Stimulated activated CD8-positive, alpha-beta memory T cell treated with anti-CD3 and anti-CD28 coated beads, Interleukin-4, amount 100 ng/mL, for 4 hours (primary cell): ENCODE measurements at places on chromosomes 3 and 15.

GRCh38 chr15:53831907-53832770 lies 72.7 kb upstream of the WDR72 start:
- DNase-seq, result no peak

DNA sequence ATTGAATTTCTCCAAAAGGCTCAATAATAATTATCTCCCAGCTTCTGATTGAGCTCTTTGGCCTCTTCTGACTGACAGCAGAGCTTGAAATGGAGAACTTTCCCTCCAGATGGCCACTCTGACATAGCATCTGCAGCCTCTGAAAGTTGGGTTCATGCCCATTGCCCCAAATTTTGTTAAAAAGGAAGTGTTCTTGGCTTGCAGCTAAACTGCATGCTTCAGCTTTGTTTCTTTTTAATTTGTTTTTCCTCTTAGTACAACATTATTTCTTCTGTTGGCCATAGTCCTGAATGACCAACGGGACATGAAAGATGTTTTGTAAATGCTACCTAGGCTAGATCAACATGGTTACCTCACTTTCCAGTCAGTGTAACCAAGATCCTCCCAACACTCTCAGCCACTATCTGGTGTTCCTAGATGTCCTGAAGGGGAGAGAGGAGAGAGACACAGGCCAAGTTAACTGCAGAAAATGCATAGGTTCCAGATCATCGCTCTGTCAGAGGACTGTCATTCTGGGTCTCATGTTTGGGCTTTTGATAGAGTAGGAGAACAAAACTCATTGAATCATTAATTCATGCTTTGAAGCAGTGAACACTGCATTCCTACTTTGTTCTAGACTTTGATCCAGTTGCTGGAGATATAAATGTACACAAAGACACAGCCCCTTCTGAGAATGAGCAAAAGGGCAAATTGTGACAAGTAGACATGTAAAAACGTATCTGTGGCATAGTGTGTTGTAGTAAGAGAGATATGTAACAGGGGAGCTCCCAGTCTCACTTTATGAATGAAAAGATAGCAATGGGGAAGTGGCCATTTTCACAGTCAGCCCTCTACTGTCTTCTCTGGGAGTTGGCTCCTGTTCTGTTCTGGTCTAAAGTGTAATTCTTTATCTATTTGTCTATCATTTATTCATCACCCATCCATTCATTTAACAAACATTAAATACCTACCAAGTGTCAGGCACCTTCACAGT lies 156.2 kb downstream of the ZNF621 start:
- no peak for DNase-seq

- no peak for DNase-seq
Measured at GRCh38 chr15:85821545-85821944, 26.8 kb upstream of the KLHL25 start.

DNA sequence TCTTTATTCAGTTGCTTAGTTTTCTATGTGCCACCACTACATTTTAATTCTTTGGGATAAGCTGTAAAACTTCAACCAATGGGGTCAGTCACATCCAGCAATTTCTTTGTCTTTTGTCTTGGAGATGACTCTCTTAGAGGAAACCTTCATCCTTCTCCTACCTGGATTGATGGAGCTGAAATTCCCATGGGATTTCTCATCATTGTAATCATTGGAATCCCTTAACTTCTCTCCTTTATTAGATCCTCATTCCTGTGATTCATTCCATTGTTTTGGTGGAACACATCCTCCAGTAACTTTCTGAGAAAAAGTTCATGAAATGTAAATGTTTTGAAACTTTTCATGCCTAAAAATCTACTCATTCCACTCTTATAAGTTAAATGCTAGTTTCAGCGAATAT lies 9.6 kb upstream of the PLOD2 start:
- no peak for DNase-seq

GRCh38 chr3:71978150-71978721 lies 193.3 kb upstream of the PROK2 start:
- no peak for DNase-seq

GRCh38 chr3:107297597-107297996 lies 79.6 kb upstream of the CCDC54 start:
- DNase-seq, result no peak

- DNase-seq, result no peak
Measured at GRCh38 chr3:88632226-88632625, 475.2 kb upstream of the EPHA3 start.

- DNase-seq, result no peak
Measured at GRCh38 chr3:16369276-16369675, 104.3 kb downstream of the OXNAD1 start.

- DNase-seq, result no peak
Measured at GRCh38 chr15:40290918-40291574, 8.2 kb upstream of the ANKRD63 start.

GRCh38 chr3:72947715-72948490 lies 48.7 kb upstream of the PPP4R2 start:
- DNase-seq, result no peak

GRCh38 chr15:41885321-41885720 lies 8.5 kb downstream of the SPTBN5 start:
- no peak for DNase-seq

DNA sequence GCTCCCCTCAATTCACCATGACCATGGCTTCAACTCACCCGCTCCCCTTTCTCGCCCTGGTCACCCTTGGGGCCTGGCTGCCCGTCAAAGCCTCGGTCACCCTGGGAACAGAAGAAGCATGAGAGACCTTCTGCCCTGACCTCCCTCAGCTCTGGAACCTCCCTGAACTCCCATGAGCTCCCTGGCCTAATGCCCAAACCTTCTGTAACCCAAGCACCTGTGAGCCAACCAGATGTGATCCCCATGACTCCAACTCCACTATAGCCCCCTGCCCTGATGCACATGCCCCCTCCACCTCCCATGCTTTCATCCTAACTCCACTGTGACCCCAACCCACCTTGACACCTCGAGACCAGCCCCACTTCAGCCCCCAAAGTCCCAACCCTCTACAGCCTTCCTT lies 3.5 kb upstream of the UCN2 start:
- DNase-seq, result no peak

- no peak for DNase-seq
Measured at GRCh38 chr3:192727032-192727847, at the start of gene FGF12. FGF12 (minus strand) TSS chr3:192727541.

DNA sequence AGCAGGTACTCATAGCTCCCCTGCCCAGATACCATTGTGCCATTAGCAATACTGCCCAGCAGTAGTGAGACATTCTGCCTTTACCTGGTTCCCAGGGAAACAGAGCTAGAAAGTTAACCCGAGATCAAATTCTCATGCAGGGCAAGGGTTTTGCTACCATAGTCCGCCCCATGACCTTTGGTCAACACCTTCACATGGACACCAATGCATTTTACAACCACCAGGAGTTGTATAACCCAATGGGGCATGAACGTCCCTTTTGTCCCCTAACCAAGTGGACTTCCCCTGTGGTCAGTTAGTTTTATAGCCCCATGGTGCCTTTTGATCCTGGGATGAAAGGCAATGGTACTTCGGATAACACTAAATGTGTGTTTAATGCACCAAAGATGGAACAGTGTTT lies 151.7 kb upstream of the IQSEC1 start:
- no peak for DNase-seq

DNA sequence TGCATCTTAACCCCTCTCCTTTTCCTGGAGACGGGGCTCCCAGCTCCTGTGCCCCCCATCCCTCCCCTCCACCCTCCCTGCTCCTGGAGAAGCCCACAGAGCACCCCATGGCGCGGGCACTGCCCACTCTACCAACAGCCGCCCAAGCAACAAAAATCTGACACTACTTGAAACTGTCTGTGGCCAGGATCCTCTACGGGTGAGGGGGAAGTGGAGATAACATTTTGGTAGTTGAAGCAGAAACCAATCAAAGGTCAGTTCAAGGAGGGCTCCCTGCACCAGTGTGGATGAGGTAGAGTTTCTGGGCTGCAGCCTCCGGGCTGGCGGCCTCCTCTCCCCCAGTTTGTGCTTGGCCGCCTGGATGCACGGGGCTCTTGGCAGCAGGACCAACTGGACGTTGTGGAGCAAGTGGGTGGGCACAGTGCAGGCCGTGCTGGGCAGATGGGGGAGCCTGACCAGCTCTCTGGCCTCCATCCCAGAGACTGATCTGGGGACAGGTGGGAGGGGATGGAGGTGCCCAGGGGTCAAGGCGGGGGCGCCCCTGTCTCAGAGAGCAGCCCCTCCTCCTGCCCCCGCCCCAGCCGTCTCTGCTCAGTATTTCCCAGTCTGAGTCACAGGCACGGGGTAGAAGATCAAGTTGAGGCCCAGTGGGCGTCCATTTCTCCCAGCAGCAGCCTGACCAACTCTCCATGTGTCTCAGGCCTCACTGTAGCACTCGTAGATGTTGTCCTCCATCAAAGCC lies 12.8 kb downstream of the H1-8 start:
- no peak for DNase-seq

DNA sequence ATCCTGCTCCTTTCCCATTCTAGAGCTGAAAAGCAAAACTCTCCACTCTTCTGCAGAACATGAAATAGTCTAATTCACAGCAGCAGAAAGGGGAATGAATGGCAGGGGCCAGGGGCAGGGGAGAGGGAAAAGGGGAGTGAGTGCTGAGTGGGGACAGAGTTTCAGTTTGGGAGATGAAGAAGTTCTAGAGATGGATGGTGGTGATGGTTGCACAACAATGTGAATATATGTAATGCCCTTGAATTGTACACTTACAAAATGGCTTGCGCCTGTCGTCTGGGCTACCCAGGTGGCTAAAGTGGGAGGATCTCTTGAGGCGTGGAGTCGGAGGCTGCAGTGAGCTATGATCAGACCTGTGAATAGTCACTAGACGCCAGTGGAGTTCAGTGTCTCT lies 78.5 kb upstream of the MEF2A start:
- no peak for DNase-seq

- DNase-seq, result no peak
Measured at GRCh38 chr3:135495891-135496290, 469.6 kb upstream of the PPP2R3A start.

- no peak for DNase-seq
Measured at GRCh38 chr3:186516646-186517045, 27.5 kb downstream of the CRYGS start.

- no peak for DNase-seq
Measured at GRCh38 chr3:143160437-143160836, 40.9 kb downstream of the CHST2 start.

- no peak for DNase-seq
Measured at GRCh38 chr3:111861391-111861790, 2.3 kb downstream of the PHLDB2 start.

DNA sequence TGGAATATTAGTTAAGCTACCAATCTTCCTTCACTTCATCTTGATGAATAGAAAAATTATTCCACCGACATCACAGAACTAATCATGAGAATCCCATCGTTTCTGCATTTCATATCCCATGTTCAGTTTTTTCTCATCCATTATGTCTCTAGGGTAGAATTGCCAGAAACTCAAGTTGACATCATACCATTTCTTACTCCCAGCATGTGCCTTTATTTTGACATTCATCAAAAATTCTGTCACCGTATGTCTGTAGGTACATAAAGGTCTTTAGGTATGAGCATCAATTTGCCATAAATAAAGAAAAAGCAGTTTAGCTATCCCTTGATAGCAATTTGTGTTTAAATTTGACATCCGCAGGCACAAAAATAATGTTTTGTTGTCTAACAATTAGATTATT lies 175.5 kb upstream of the ROBO2 start:
- DNase-seq, result no peak

DNA sequence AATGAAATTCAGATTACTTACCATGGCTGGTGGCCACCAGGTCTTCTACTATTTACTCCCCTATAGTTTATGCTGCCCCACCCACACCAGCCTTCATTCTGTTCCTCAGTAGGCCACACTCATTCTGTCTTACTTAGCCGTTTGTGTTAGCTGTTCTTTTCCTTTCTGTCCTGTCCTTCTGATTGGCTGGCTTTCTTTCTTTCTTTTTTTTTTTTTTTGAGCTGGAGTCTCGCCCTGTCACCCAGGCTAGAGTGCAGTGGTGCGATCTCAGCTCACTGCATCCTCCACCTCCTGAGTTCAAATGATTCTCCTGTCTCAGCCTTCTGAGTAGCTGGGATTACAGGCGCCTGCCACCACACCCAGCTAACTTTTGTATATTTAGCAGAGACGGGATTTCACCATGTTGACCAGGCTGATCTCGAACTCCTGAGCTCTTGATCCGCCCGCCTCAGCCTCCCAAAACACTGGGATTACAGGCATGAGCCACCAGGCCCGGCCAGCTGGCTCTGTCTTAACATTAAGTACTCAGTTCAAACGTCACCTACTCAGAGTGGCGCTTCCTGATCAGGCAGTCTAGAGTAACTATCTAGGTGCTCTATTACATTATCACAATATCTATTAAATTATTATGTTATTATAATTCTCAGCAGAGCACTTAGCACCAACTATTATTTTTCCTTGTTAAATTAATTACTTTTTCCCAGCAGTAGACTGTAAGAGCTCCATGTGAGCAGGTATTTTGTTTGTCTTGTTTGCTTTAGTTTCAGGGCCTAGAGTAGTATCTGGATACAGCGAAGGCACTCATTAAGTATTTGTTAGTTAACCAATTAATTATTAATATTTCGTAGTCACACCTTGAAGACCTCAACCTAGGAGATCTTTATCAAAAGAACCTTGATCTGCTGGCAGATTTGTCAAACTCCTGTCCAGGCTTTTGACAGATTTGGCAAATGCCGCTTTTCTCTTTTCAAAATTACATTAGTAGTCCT lies 6.4 kb downstream of the CMSS1 start:
- no peak for DNase-seq

DNA sequence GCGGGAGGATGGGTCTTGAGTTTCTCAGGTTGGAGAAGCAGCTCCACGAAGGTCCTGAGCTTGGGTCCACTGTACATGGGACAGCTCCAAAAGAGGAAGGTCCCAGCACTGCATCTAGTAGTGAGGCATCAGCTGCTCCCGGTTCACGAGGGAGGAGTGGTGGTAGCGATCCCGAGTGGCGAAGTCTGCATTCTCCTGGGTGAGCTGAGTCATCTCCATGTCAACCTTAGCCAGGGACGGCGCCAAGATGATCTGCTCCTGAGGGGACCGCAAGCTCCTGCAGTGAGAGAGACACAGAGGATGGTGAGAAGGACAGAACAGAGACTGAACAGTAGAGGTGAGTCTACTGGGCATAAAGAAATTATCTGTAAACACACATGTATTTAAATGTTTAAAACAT lies 28.0 kb upstream of the HEG1 start:
- DNase-seq, result no peak

DNA sequence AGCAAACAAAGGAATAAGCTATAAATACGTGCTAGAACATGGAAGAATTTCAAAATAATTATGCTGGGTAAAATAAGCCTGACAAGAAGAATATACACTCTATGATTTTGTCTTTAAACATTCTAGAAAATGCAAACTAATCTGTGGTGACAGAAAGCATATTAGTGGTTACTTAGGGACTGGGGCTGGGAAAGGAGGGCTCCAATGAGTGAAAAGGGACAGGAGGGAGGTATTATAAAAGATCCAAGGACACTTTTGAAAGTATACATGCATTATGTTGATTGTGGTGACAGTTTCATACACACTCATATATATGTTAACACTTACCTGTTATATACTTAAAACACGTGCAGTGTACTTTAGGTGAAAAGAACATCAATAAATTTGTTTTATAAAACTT lies 23.0 kb downstream of the MYH15 start:
- no peak for DNase-seq

- no peak for DNase-seq
Measured at GRCh38 chr3:105959851-105960250, 91.0 kb upstream of the CBLB start.

- no peak for DNase-seq
Measured at GRCh38 chr3:172112734-172113120, 73.3 kb downstream of the FNDC3B start.

- DNase-seq, result no peak
Measured at GRCh38 chr3:174169736-174170135, 689.4 kb upstream of the NAALADL2 start.
